ENCODE measurements at places on chromosomes 12 and 14. TPM values are rescaled to one million over a fixed set of nuclear protein-coding genes. Genes with fewer than 3 reads are reported as not detected.

- no peak for DNase-seq
- no peaks in the 10 kb centered on the region for H3K27me3 ChIP-seq
- no peak overlapping the region for H3K4me3 ChIP-seq
- H3K27ac ChIP-seq, result no peak overlapping the region
- no peaks in the 10 kb centered on the region for H3K36me3 ChIP-seq
Measured at GRCh38 chr12:99644629-99645028, 2.9 kb upstream of the GARIN6 start.

DNA sequence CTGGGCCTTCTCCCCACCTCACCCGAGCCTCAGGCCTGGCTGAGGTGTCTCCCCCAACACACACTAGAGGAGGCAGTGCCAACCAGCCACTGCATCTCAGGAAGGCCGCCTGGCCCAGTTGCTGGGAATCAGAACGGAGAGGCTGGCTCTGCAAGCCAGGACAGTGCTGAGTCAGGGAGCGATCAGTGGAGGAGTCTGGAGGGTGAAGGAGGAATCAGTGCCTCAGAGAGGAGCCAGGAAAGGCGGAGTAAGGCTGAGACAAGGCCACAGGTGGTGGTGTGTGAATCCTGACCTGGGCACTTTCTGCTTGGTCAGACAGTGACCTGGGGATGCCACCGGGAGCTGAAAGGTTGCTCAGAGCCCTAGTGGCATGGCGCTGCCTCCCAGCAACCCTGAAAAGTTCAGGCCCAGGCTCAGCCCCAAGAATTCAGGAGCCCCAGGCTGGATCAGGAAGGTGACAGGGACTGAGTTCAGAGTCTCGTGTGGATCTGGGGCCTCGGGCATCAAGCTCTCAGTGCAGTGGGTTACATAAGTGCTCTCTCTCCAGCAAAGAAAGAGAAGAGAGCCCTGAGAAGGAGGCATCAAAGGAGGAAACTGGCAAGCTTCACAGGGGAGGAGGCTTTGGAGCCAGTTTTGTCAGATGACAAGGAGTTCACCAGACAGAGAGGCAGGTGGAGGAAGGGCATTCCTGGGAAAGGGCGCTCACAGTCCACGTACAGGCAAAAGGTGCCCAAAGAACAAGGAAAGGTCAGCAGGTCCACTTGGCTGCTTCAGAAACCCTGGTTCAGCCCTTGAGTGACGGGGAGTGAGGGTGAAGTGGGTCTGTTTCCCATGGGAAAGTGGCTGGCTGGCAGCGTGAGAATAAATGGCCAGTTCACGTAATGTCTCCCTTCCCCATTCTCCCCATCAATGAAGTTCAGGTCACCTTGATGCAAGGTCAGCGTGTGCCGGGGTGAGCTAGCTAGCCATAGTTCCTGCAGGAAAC is 87.8 kb downstream of the ZFP36L1 start:
- H3K27ac ChIP-seq, result no peak overlapping the region
- H3K36me3 ChIP-seq, result no peaks in the 10 kb centered on the region
- no peaks in the 10 kb centered on the region for H3K27me3 ChIP-seq
- H3K4me3 ChIP-seq, result no peak overlapping the region

DNA sequence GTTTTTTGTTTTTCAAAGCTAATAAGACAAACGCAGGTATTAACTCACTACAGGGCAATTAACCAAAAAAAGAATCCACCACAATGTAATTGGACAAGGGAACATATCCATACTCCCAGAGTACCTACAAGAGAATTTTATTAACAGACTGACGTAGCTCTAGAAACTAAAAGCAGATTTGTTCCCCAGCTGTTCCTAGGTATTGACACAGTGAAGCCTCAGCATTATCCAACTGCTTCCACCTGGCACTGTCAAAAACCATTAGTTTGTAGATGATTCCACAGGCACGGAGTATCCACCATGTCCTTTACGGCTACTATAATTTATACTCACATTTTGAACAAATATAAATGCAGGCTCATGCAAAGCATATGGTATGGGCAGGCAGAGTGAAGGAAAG is 22.3 kb downstream of the PPM1H start:
- no peaks in the 10 kb centered on the region for H3K4me1 ChIP-seq
- H3K4me3 ChIP-seq, result no peak overlapping the region
- no peak overlapping the region for H3K27ac ChIP-seq

DNA sequence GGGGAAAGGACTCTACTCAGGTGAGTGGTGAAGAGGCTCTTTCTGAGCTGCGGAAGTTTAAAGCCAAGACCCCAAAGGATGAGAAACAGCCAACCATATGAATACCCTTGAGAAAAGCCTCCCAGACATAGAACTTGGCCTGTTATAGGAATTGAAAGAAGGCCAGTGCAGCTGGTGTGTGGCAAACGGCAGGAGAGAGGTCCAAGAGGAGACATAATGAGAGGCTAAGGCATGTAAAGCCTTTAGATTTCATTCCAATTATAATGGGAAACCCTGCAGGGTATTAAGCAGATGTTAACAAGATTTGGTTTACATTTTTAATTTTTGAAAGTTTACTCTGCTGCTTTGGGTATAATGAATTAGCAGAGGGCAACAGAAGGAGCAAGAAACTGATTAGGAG is 552.1 kb upstream of the FBXO33 start:
- H3K27ac ChIP-seq, result no peak overlapping the region
- DNase-seq, result no peak
- no peaks in the 10 kb centered on the region for H3K4me1 ChIP-seq
- no peaks in the 10 kb centered on the region for H3K27me3 ChIP-seq

DNA sequence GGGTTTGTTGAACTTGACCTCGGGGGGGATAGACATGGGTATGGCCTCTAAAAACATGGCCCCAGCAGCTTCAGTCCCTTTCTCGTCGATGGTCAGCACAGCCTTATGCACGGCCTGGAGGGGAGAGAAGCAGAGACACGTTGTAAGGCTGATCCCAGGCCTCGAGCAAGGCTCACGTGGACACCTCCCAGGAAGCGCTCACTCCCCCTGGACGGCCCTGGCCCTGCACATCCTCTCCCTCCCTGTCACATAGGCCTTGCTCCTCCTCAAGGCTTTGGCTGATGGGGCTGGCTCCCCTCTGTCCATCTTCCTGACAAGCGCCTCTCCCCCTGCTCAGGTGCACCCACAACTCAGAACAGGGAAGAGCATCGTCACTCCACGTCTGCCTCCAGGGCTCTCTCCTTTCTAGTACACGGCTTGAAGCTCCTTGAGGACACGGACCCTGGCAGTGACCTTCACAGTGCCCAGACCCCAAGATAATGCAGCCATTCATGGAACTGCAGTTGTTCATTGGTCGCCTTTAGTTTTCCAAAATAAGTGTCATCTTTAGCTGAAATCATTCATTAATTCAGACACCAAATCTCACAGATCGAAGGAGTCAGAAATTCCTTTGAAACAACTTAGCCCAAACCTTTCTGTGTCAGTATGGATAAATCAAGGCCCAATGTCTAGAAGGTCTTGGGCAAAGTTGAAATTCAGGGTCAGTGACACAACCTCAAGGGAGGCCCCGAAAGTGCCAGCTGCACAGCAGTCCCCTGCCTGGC is 9.7 kb downstream of the SERPINA1 start:
- no peak for DNase-seq
- no peak overlapping the region for H3K4me3 ChIP-seq
- H3K36me3 ChIP-seq, result no peaks in the 10 kb centered on the region
- H3K27me3 ChIP-seq, result peaks cover 3% of the 10 kb centered on the region
- H3K4me1 ChIP-seq, result no peaks in the 10 kb centered on the region

Gene TMEM119
- 31.9 TPM for total RNA-seq

Gene CYP27B1
- 2.9 TPM for total RNA-seq

DNA sequence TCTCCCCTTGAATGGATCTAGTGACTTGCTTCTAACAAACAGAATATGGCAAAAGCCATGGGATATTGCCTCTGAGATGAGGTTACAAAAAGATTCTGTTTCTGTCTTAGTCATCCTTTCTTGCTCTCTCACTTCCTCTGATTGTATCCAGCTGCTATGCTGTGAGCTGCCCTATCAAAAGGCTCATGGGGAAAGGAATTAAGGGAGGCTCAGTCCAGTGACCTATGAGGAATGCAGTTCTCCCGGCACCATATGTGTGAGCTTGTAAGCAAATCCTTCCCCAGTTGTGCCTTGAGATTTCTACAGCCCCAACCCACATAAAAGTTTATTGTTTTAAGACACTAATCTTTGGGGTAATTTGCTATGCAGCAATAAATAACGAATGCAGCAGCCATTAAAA is 183.1 kb downstream of the KLHL28 start:
- H3K27me3 ChIP-seq, result no peaks in the 10 kb centered on the region
- no peaks in the 10 kb centered on the region for H3K36me3 ChIP-seq
- H3K27ac ChIP-seq, result no peak overlapping the region

Gene TCTN2
- total RNA-seq, result 22.3 TPM

- DNase-seq, result no peak
- H3K27me3 ChIP-seq, result no peaks in the 10 kb centered on the region
- peaks cover 28% of the 10 kb centered on the region for H3K4me1 ChIP-seq
- H3K4me3 ChIP-seq, result no peak overlapping the region
- H3K27ac ChIP-seq, result peak overlapping the region; percentile 47
Measured at GRCh38 chr14:105198588-105198987, 17.5 kb upstream of the NUDT14 start.

DNA sequence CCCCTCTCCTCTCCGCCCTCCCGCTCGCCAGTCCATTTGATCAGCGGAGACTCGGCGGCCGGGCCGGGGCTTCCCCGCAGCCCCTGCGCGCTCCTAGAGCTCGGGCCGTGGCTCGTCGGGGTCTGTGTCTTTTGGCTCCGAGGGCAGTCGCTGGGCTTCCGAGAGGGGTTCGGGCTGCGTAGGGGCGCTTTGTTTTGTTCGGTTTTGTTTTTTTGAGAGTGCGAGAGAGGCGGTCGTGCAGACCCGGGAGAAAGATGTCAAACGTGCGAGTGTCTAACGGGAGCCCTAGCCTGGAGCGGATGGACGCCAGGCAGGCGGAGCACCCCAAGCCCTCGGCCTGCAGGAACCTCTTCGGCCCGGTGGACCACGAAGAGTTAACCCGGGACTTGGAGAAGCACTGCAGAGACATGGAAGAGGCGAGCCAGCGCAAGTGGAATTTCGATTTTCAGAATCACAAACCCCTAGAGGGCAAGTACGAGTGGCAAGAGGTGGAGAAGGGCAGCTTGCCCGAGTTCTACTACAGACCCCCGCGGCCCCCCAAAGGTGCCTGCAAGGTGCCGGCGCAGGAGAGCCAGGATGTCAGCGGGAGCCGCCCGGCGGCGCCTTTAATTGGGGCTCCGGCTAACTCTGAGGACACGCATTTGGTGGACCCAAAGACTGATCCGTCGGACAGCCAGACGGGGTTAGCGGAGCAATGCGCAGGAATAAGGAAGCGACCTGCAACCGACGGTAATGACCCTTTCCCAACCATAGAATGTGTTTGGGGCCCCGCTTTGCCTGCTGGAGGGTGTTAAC is 615 bp downstream of the CDKN1B start:
- peak overlapping the region; percentile 96 for H3K4me3 ChIP-seq
- DNase-seq, result peak; percentile 41
- H3K27ac ChIP-seq, result peak overlapping the region; percentile 99
- H3K4me1 ChIP-seq, result peaks cover 2% of the 10 kb centered on the region
- H3K27me3 ChIP-seq, result no peaks in the 10 kb centered on the region

Gene CMKLR1
- total RNA-seq, result 15.4 TPM

- no peaks in the 10 kb centered on the region for H3K36me3 ChIP-seq
- no peak overlapping the region for H3K27ac ChIP-seq
- H3K27me3 ChIP-seq, result no peaks in the 10 kb centered on the region
- no peak overlapping the region for H3K4me3 ChIP-seq
- peaks cover 25% of the 10 kb centered on the region for H3K4me1 ChIP-seq
- DNase-seq, result no peak
Measured at GRCh38 chr14:99522025-99522401, 40.8 kb downstream of the CCNK start.

Measured in lung (tissue), 17 donors.